ENCODE measurements at places on chromosomes 13 and 19.

GRCh38 chr13:20701461-20701860 lies 2.0 kb upstream of the IL17D start:
- no peak for DNase-seq

GRCh38 chr13:50794226-50794625 lies 49.3 kb downstream of the DLEU7 start:
- no peak for DNase-seq

- no peak for DNase-seq
Observed at GRCh38 chr13:108212886-108213285, 2.5 kb downstream of the LIG4 start.

DNA sequence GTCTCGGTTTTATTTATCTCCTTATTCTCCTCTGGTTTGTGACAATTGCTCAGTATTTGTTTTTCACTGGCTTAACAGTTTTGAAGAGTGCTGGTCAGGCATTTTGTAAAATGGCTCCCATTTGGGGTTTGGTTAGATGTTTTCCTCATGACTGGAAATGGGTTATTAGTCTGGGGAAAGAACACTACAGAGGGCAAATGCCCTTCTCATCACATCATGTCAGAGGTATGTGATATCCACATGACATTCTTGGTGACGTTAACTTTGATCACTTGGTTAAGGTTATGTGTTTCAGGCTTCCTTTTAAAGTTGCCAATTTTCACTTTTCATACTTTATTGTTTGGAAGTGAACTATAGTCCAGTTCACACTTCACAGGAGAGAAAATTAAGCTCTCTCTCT lies 74.8 kb upstream of the KLHL1 start:
- no peak for DNase-seq

DNA sequence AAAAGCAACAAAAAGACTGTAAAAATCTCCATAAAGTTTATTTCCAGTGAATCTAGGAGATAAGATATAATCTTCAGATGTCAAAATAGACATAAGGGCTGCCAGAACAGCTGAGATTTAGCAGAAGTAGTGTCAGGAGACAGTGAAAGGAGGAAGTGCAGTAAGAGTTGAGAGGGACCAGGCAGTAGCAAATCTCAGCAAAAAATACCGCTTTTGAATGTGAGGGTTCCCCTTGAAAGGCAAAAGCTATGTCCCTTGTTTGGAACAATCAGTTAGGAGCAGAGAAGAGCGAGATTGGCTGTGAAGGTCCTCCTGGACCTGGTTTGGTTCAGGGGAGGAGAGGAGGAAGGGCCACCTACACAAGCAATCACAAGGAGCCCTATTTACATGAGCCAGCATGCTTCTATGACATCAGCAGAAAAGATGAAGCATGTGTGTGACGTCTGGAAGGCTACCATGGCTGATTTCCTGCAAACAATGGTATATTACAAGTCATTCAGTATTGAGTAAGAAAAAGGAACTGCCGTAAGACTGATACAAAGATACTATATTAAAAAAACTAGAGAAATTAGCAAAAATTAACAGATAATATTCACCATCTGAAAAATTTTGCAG lies 98.9 kb upstream of the SIAH3 start:
- no peak for DNase-seq

DNA sequence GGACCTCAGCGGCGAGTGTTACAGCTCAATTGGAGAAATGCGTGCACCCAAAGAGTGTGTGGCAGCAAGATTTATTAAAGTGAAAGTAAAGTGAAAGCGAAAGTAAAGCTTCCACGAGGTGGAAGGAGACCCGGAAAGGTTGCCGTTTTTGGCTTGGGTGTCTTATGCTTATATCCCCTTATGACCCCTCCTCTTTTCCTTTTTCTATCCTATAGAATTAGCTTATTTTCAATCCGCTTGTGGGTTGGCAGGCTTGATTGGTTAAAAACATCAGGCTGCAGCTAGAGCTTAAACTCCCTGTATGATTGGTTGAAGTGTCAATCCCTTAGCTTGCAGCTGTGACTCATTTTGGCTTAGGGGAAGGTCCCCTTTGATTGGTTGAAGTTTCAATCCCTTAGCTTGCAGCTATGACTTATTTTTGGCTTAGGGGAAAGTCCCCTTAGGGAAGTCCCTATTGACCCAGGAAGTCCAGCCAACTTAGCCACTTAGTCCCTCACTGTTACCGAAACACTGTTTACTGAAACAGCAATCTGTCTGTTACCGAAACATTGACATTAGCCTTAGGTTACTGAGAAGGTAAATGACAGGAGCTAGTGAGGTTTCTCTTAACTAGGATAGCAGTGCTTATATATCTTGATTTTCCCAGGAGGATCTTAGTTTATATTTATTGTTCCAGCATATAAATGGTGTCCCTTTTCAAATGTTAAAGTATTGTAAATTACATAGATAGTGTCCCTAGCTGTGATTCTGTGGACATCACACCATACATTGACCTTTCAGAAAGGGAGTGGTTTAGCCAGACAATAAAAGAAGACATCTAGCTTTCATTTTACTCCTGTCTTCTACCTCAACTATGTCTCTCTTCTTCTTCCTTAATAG lies 575.8 kb downstream of the DACH1 start:
- no peak for DNase-seq

DNA sequence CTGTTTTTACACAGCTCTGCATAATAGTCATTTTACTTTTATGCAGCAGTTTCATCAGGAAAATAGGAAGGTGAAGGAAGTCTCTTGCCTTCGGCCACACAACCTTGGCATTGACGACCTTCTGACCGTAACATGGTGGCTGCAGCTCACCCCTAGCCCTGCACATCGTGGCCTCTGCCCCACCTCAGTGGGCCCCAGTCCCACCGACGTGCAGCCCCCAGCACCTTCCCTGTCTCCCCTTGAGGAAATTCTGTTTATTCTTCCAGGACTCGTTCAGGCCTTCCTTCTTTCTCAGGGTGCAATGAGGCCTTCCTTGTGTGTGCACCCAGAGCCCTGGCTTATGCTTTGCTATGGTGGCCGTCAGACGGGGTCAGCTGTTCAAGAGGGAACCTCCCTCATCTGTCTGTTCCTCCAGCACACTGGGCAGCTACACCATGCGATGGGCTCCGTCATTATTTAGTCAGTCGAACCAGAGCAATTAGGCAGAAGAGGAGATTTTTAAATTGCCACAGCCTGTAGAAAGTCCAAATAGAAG lies 33.3 kb downstream of the TMEM255B start:
- DNase-seq, result no peak

- no peak for DNase-seq
Observed at GRCh38 chr13:74726206-74726605, 592.0 kb upstream of the KLF12 start.

DNA sequence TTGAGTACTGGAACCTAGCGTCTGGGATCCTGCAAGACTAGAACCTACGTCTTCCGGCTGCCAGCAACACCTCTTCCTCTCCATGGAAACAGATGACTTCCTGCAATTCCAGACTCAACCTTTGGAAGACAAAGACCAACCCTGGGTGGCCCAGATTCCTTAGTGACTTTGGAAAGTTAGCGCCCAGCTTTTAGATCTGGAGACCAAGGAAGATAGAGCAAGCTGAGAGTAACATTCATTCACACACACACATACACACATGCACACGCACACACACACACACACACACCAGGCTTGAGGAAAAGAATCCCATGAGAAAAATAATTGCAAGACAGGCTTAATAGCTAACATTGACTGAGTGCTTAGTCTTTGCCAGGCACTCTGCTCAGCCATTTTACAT lies 788.9 kb downstream of the UQCRFS1 start:
- no peak for DNase-seq

- no peak for DNase-seq
Observed at GRCh38 chr13:35729926-35730627, 253.6 kb upstream of the MAB21L1 start.

- DNase-seq, result no peak
Observed at GRCh38 chr13:57740719-57741118, 109.2 kb downstream of the PCDH17 start.

DNA sequence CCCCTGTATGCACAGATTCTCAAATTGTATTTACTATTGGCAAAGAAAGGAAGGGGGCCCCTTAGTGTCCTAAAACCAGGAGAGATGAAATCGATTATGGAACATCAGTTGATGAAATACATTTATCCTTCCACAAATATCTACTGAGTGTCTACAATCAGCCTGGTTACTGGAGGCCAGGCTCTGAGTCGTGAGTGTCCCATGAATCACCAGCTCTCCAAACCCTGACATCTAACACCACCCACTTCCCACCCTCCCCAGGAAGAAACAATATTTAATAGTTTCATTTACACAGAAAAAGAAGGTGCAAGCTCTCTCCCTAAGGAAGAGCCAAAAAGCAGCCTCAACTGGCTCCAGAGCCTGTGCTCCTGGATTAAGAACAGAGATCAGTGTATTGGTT lies 25.2 kb downstream of the KCTD15 start:
- no peak for DNase-seq

DNA sequence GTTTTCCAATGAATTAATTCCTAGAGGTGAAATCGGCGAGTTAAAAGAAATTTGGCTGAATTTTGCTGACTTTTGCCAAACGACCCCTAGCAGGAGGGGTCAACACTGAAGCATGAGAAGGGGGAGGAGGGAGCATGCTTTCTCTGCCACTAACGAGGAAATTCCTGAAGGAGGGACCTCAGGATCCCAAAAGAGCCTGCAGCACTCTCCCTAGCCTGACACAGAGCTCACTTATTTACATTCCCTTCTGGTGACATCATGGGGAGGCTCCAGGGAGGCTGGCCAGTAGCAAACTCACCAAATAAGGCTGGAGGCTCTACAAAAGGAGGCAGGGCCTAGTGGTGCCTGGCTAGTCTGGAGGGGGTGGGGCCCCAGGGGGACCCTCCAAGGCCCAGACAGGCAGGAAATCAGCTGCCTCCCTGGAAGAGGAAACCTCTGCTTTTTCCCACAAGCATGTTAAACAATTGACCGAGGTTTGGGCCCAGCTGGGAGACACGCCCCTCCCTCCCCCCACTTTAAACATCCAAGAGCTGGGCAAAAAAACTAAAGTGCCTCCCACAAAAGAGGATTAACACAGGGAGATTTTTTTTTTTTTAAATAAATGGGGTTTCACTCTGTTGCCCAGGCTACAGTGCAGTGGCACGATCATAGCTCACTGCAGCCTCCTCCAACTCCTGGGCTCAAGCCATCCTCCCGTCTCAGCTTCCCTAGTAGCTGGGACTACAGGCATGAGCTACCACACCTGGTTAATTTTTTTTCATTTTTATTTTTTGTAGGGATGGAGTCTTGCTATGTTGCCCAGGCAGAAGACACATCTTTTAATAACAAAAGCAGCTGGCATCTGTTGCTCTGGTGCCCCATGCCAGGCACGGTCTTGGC lies 2.1 kb downstream of the DAPK3 start:
- DNase-seq, result no peak

- DNase-seq, result no peak
Observed at GRCh38 chr13:39538816-39539790, 63.9 kb downstream of the LHFPL6 start.

DNA sequence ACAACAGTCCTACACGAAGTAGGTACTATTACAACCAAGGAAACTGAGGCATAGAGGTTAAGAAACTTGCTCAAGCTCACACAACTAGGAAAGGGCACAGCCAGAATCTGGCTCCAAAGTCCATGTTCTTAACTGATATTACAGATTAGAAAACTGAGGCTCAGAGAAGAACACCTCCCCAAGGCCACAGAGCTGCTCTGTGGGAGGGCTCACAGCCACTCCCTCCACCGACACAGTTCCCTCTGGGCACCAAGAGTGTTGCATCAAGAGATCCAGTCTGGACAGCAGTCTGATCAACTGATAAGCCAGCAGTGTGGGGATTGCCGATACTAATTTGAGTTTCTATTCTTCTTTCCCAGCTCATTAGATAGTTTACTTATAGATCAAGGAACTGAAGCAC lies 29.5 kb downstream of the SLC15A1 start:
- no peak for DNase-seq

GRCh38 chr13:94646904-94647303 lies 45.2 kb downstream of the GPR180 start:
- DNase-seq, result no peak

DNA sequence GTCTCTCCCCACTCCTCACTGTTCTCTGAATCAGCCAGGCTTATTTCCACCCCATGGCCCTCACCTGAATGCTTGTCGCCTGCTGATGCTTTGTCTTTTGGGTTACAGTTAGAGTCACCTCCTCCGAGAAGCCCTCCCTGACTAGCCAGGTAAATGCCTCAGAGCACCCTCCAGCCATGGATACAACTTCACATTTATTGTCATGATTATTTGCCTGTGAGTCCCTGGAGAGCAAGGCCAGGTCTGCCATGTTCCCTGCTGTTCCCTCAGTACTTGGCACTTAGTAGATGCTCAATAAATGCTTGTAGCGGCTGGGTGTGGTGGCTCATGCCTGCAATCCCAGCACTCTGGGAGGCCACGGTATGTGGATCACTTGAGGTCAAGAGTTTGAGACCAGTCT lies 3.7 kb upstream of the PDE4C start:
- no peak for DNase-seq

GRCh38 chr19:8302357-8302691 lies 5.8 kb downstream of the CD320 start:
- DNase-seq, result no peak

GRCh38 chr19:34664168-34664567 lies 12.8 kb downstream of the SCGB2B2 start:
- no peak for DNase-seq

GRCh38 chr13:38264363-38265131 lies 85.1 kb upstream of the UFM1 start:
- no peak for DNase-seq

GRCh38 chr19:57190301-57190700 lies 999 bp upstream of the ZNF264 start:
- DNase-seq, result no peak

- DNase-seq, result no peak
Observed at GRCh38 chr19:44742330-44743061, 6.0 kb upstream of the BCL3 start.

- no peak for DNase-seq
Observed at GRCh38 chr19:2454962-2455850, 1.6 kb downstream of the LMNB2 start.

DNA sequence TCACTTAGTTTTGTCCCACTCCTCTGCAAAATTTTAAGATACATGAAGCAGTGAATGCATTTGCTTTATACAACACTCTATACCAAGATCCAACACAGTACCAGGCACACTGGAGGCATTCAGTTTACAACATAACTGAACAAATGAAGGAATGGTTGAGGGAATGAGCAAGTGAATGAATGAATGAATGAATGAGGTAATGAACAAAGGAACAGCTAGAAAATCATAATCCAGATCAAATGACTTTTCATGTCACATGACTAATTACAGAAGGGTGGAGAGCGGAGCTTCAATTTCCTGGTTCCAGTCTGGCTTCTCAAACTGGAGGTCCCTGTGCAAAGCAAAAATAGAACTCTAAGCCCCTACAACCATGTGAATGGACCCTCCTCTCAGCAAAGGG lies 16.7 kb downstream of the TBC1D4 start:
- no peak for DNase-seq

DNA sequence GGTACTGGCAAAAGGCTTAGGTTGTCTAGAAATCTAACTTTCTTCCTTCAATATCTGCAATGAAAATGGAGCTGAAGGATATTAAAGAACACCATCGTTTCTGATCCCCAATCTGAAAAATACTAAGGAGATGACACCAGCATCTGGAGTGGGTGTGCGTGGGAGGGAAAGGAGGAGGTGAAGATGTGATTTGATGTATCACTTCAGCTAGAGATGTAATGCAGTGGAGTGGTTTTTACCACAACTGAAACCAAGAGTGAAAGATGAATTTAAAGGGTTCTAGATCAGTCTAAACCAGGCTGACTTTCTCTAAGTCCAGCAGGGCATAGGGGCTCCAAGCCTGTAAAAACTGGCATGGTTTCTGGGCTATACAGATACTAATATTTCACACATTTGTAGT lies 148.4 kb downstream of the AKAP11 start:
- DNase-seq, result no peak

GRCh38 chr13:24727731-24728601 lies 36.0 kb upstream of the RNF17 start:
- no peak for DNase-seq

- DNase-seq, result no peak
Observed at GRCh38 chr13:73851104-73851503, 283.1 kb downstream of the KLF12 start.

Data from activated CD8-positive, alpha-beta memory T cell treated with anti-CD3 and anti-CD28 coated beads for 48 hours (primary cell).